ENCODE measurements at places on chromosomes 6 and 20.

- H3K4me1 ChIP-seq = peaks cover 54% of the 10 kb centered on the region
- no peaks in the 10 kb centered on the region for H3K36me3 ChIP-seq
- H3K27ac ChIP-seq = no peak overlapping the region
- H3K27me3 ChIP-seq = no peaks in the 10 kb centered on the region
Observed at GRCh38 chr6:16674801-16675392, 86.4 kb downstream of the ATXN1 start.

GRCh38 chr6:4518506-4518905 lies 257.7 kb upstream of the CDYL start:
- H3K4me3 ChIP-seq = no peak overlapping the region
- no peak overlapping the region for H3K27ac ChIP-seq
- H3K4me1 ChIP-seq = no peaks in the 10 kb centered on the region
- DNase-seq = no peak
- H3K36me3 ChIP-seq = no peaks in the 10 kb centered on the region

- H3K36me3 ChIP-seq = peaks cover 13% of the 10 kb centered on the region
- peak overlapping the region; percentile 93 for H3K4me3 ChIP-seq
- H3K4me1 ChIP-seq = peaks cover 16% of the 10 kb centered on the region
- no peaks in the 10 kb centered on the region for H3K27me3 ChIP-seq
- DNase-seq = peak; percentile 46
Observed at GRCh38 chr6:20402342-20403069, 827 bp downstream of the E2F3 start.

DNA sequence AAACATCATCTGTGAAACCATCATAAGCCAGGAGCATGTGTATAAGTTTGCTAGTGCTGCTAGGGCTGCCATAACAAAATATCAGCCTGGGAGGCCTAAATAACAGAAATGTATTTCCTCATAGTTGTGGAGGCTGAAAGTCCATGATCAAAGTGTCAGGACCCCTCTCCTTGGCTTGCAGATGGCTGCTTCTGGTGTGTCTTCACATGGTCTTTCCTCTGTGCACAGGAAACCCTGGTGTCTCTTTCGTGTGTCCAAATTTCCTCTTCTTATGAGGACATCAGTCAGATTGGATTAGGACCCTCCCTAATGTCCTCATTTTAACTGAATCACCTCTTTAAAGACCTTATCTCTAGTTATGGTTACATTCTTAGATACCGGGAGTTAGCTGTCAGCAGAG lies 6.2 kb upstream of the CITED2 start:
- H3K4me3 ChIP-seq = no peak overlapping the region
- H3K27ac ChIP-seq = no peak overlapping the region
- peaks cover 41% of the 10 kb centered on the region for H3K4me1 ChIP-seq

DNA sequence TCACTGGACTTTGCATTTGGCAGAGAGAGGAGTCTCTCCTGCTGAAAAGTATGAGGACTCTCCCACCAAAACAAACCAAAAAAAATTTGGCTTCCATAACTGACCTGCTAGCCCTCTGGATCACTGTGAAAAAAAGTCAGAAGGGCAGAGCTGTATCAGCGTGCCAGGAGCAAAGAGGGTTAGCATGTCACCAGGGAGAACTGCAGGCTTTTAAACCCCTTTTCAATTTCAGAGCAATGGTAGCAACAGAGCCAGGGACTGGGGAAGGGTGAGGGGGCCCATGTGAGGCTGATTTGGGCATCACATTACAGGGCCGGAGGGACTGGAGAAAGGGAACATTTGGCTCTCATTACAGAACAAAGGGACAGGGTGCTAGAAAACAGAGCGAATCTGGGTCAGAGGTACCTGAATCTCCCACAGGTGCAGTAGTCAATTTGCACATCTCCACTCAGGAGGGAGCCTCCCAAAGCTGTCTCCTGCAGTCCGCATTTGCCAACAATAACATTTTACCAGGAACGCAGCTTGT lies 185.7 kb upstream of the EYA4 start:
- no peak overlapping the region for H3K4me3 ChIP-seq
- no peak for DNase-seq
- H3K36me3 ChIP-seq = no peaks in the 10 kb centered on the region
- H3K27ac ChIP-seq = no peak overlapping the region

DNA sequence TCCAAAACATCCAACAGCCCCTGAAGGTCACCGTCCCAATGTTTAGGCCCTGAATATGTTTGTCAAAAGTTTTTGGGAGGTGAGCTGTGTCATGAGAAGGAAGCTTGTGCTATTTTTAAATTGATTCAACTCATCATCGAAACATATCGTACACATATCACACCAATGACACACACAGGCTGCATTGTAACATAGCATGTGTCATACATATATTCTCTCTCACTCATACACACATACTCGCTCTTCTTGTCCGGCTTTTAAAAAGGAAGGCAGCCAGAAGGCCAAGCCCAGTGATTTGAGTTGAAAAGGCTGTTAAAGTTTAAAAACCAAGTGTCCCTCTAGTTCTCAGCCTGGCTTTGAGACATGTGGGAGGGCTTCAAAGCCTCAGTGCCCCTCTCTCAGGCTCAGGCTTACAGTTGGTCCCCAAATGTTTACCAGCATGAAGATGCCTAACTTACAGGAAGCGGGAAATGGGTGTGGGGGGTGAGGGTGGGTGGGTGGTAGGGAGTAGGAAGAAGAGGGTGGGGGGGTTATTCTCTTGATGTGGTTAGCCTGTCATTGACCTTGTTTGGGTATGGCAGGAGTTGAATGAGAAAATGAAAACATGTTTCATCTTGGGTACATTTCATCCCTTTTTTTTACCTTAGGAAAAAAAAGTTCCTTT lies 3.3 kb upstream of the PRDM1 start:
- no peak for DNase-seq
- H3K36me3 ChIP-seq = no peaks in the 10 kb centered on the region
- H3K27me3 ChIP-seq = no peaks in the 10 kb centered on the region
- H3K4me3 ChIP-seq = no peak overlapping the region

DNA sequence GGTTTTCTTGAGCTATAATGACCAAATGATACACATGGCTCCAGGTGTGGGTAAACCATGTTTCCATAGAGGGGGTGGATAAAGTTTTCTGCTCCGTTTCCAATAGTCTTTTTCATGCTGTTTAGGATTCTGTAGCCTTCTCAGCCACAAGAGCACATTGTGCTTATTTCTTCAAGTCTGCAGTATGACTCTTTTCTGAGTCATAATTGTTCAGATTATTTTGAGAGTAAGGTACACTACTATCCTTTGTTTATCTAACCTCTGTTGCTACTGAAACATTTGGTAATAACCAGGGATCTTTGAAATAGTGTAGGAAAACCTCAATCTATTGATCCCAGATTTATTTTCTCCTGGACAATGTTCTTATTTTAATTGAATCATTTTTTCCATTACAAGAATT lies 247.9 kb upstream of the BMP2 start:
- no peaks in the 10 kb centered on the region for H3K27me3 ChIP-seq
- no peak overlapping the region for H3K4me3 ChIP-seq
- H3K36me3 ChIP-seq = no peaks in the 10 kb centered on the region
- no peaks in the 10 kb centered on the region for H3K4me1 ChIP-seq
- no peak overlapping the region for H3K27ac ChIP-seq

DNA sequence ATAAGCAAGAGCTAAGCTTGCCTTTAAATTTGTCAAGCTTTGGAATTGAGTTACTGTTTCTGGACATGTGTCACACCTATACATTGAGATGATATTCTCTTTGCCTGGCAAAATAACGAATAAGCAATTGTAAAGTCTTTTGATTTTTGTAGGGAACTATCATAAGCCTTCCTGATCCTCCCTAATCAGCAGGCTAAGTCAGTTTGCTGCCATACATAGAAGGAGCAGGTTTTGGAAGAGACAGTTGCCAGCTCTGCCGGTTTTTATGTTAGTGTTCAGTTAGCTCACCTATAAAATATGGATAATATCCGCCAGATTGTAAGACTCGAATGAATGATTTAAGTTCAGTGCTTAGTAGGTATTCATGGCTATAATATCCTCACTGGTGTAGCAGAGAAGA lies 34.4 kb upstream of the BCAS1 start:
- no peaks in the 10 kb centered on the region for H3K36me3 ChIP-seq
- no peak for DNase-seq
- H3K4me1 ChIP-seq = peaks cover 4% of the 10 kb centered on the region
- no peak overlapping the region for H3K4me3 ChIP-seq
- H3K27ac ChIP-seq = no peak overlapping the region
- H3K27me3 ChIP-seq = no peaks in the 10 kb centered on the region

- H3K4me3 ChIP-seq = no peak overlapping the region
- H3K4me1 ChIP-seq = no peaks in the 10 kb centered on the region
- no peak overlapping the region for H3K27ac ChIP-seq
- H3K27me3 ChIP-seq = no peaks in the 10 kb centered on the region
- H3K36me3 ChIP-seq = no peaks in the 10 kb centered on the region
- DNase-seq = no peak
Observed at GRCh38 chr6:96631248-96631647, 68.3 kb downstream of the FHL5 start.

- H3K27ac ChIP-seq = no peak overlapping the region
- H3K36me3 ChIP-seq = no peaks in the 10 kb centered on the region
- H3K27me3 ChIP-seq = no peaks in the 10 kb centered on the region
- no peak overlapping the region for H3K4me3 ChIP-seq
- H3K4me1 ChIP-seq = no peaks in the 10 kb centered on the region
Observed at GRCh38 chr6:95589826-95590570, 12.7 kb downstream of the MANEA start.

GRCh38 chr6:130516604-130517003 lies 150.8 kb downstream of the TMEM200A start:
- no peak overlapping the region for H3K4me3 ChIP-seq
- no peaks in the 10 kb centered on the region for H3K36me3 ChIP-seq
- no peak for DNase-seq
- H3K27ac ChIP-seq = peak overlapping the region; percentile 69

DNA sequence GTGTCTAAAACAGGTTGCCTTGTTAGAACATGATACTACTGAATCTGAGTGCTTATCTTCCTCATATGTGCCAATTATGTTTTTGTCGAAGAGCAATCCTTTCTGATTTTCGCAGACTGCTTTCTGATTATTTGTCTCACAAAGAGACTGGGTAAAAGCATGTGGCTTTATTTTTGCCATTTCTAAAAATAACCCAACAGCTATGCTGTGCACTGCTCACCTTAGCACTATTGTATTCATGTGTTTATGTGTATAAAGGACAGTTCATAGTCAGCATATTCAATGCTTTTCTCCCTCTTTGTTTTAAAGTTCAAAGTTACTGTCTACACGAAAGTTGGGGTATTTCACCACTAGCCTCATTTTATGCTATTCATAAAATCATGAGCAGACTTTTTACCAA lies 127.0 kb downstream of the SGK1 start:
- no peaks in the 10 kb centered on the region for H3K4me1 ChIP-seq
- no peaks in the 10 kb centered on the region for H3K27me3 ChIP-seq
- no peak overlapping the region for H3K27ac ChIP-seq
- DNase-seq = no peak
- no peaks in the 10 kb centered on the region for H3K36me3 ChIP-seq

DNA sequence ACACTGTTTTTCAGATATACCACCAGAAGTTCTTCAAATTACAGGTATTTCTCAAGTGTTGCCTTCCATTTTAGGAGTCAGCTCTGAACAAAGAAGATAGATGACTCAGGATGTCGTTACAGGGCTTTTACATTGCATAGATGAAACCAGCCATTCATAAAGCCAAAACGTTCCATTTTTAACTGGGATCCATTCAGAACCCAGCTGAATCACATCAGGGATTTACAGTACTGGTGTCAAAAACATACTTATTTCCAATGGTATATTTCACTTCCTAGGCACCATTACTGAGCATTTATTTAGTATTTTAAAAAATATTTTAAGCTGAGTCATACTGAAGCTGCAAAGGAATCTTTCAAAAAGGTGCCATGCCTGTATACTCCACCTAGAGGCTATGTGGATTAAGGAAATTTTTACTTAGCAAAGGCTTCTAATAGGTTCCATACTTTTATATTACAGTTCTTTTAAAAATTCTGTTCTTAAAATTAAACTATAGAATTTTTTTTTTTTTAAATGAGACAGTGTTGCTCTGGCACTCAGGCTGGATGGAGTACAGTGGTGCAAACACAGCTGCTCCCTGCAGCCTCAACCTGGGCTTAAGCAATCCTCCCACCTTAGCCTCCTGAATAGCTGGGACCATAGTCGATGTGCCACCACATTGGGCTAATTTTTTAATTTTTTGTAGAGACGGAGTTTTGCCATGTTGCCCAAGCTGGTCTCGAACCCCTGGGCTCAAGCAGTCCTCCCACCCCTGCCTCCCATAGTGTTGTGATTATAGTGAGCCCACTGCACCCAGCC lies 2.6 kb downstream of the ASF1A start:
- peaks cover 38% of the 10 kb centered on the region for H3K36me3 ChIP-seq
- no peaks in the 10 kb centered on the region for H3K27me3 ChIP-seq
- H3K27ac ChIP-seq = peak overlapping the region; percentile 95

DNA sequence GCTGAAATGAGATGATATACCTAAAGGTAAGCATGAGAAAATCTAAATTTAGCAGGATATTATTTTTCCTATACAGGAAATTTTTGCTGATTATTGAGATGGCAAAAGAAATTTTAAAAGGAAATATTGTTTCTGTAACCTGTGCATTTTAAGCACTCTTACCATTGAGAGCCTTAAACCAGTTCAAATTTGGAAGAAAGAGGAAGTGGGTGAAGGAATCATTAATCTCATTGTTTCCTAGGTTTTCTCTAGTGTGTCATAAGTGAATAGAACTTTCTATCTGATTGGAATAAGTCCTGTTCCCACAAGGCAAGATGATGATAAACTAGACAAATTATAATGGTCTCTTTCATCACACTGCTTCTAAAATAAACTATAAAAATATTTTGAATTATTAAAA lies 22.4 kb upstream of the FKBP1C start:
- no peak overlapping the region for H3K4me3 ChIP-seq
- no peaks in the 10 kb centered on the region for H3K4me1 ChIP-seq
- no peaks in the 10 kb centered on the region for H3K36me3 ChIP-seq
- H3K27ac ChIP-seq = no peak overlapping the region

DNA sequence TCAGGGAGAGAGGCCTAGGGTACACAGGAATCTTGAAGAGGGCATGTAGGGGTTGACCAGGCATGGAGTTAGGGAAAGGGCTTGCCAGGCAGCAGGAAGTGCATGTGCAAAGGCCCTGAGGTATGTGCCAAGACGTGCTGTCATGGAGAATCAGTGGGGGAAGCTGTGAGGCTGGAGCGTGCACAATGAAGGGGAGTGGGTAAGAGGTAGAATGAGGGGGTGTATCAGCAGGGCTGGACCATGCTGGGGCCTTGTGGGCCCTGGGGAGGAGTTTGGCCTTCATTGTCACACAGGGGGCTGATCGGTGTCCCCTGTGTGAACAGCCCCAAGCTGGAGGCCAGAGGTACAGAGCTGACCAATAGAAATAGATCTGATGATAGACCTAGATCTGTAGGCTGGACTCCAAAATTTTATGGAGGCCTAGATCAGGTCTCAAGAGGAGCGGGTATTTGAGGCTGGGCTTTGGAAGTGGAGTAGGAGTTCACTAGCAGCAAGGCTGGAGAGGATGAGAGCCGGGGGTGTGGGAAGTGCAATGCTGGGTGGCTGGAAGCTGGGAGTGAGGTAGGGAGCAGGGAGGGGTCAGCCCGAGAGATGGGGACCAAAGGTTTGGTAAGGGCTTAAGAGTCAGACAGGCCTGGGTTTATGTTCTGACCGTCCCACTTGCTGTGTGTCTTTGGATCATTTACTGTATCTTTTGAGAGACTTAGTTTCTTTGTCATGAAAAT lies 3.0 kb downstream of the SRC start:
- H3K36me3 ChIP-seq = no peaks in the 10 kb centered on the region
- H3K27me3 ChIP-seq = no peaks in the 10 kb centered on the region
- H3K27ac ChIP-seq = no peak overlapping the region
- H3K4me1 ChIP-seq = peaks cover 14% of the 10 kb centered on the region
- no peak overlapping the region for H3K4me3 ChIP-seq

- no peaks in the 10 kb centered on the region for H3K27me3 ChIP-seq
- H3K27ac ChIP-seq = no peak overlapping the region
- no peaks in the 10 kb centered on the region for H3K36me3 ChIP-seq
- no peak for DNase-seq
- H3K4me1 ChIP-seq = no peaks in the 10 kb centered on the region
- H3K4me3 ChIP-seq = no peak overlapping the region
Observed at GRCh38 chr6:93675856-93676417, 256.6 kb upstream of the EPHA7 start.

Measured in PC-9 (cell line).